ENCODE measurements at places on chromosomes 6 and 20.

DNA sequence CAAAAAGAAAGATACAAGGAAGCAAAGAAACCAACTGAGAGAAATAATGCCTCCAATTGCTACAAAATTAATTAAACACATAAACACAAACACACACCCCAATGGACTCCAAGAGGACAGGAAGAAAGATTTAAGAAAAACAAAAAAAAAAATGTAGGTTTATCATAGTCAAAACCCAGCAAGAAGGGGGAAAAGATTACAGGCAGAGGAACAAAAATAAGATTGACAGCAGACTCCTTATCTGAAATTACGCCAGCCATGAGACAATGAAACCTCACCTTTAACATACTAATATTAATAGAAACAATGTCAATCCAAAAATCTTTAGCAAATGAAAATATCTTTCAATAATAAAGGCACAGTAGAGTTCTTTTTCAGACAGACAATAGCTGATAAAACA lies 155.8 kb downstream of the RNGTT start:
- no peak for DNase-seq

DNA sequence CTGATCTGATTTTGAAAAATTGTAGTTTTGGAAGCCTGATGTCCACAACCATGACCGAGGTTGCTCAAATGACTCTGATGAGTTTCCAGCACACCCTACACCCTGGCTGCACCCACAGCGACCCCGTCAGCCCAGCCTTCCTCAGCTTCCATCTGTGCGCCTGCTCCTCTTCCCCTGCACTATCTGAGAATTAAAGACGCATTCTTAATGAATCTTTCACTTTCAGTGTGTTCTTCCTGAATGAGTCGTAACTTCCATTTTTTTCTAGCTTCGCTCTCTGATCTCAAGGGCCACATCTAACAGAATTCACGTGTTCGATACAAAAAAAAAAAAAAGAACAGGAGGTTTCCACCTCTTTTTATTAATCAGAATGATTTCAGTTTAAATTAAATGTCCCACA lies 21.3 kb upstream of the RREB1 start:
- no peak for DNase-seq

DNA sequence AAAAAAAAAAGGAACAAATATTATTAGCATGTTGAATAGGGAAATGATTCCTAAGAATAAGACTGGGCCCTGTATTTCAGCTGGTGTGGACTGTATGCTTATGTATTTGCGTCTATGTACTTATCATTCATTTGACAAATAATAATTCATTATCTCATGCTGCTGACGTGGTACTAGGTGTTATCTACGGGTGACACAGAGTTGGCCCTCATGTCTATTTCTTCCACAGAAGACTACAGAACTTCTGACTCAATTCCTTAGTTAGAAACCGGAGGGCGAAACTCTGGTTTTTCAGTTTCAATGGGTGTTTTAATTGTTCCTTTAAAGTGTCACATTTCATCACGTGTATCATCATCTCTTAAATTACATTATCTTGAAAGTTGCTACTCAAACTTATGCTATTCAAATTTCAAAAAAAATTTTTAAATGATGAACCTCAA lies 305.9 kb downstream of the CLIC5 start:
- peak; percentile 15 for DNase-seq

GRCh38 chr20:39581034-39581433 lies 618.9 kb downstream of the DHX35 start:
- no peak for DNase-seq

GRCh38 chr6:146814148-146814750 lies 215.5 kb downstream of the ADGB start:
- no peak for DNase-seq

- no peak for DNase-seq
Measured at GRCh38 chr6:152642578-152643375, 5.6 kb upstream of the SYNE1 start.

DNA sequence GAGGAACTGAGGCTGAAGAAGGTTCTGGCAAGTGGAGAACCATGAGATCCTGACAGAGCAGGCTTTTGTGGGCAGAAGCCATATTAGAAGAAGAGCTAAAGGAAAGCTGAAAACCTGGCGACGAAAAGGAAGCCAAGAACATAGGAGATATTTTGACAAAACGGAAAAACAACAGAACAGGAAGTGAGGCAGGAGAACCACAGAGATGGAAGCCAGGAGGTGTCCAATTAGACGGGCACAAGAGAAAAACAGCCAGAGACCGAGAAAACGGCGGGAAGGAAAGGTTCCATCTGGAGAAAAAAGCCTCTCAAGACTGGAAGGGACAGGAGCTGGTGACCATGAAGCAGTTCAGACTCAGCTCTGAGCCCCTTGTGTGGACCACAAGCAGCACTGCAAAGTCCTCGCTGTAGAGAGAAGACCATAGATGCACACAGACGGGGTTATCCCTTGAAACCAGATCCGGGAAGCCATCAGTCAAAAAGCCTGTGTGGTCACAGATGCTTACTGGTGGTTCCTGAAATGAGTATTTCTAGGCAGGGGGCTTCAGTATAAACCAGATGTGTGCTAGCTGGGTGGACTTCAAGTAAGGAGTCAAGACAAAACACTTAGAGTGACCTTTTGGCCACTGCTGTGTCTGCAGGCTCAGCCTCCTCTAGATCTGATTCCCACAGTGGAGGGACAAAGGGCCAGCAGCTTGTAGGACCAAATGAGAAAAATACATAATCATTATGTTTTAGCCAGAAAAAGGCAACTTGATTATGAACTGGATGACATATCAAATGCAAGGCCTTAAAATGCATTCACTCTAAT lies 30.7 kb downstream of the SSR1 start:
- no peak for DNase-seq

- no peak for DNase-seq
Measured at GRCh38 chr6:45323656-45324224, 4.4 kb upstream of the RUNX2 start.

All from stimulated activated CD4-positive, alpha-beta T cell treated with anti-CD3 and anti-CD28 coated beads, Interleukin-12 subunit alpha, Interleukin-12 subunit beta, amount 100 ng/mL, for 48 hours (primary cell).